ENCODE measurements at places on chromosomes 7 and 10. TPM values are rescaled to one million over a fixed set of nuclear protein-coding genes. Genes with fewer than 3 reads are reported as not detected.

- peaks cover 3% of the 10 kb centered on the region for H3K27me3 ChIP-seq
- DNase-seq, result no peak
- H3K4me1 ChIP-seq, result no peaks in the 10 kb centered on the region
- H3K36me3 ChIP-seq, result no peaks in the 10 kb centered on the region
- no peak overlapping the region for H3K27ac ChIP-seq
These were observed 159.8 kb downstream of the MAGI2 start for GRCh38 chr7:79293655-79294142.

DNA sequence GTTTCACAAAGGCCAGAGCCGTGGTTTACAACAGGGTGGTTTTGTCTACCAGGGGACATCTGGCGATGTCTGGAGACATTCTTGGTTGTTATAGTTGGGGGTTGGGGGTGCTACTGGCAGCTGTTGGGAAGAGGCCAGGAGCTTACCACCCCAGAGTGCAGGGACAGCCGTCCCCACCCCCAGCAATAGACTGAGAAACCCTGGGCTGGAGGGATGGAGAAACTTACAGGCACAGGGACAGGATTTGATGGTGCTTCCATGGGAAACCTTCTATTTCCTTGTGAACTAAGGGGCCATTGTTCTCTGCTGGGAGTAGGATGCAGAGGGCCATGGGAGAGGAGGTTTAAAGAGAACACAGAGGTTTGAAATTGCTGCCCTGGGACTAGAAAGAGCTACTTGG lies 10.9 kb downstream of the ADCK2 start:
- no peak overlapping the region for H3K4me3 ChIP-seq
- no peak for DNase-seq
- no peaks in the 10 kb centered on the region for H3K4me1 ChIP-seq
- no peak overlapping the region for H3K27ac ChIP-seq

The ANXA8L1 gene
- total RNA-seq, result not detected

The PDE1C gene
- not detected for total RNA-seq

Data from activated CD4-positive, alpha-beta T cell treated with anti-CD3 and anti-CD28 coated beads for 36 hours (primary cell).